Foreskin fibroblast (primary cell): ENCODE measurements at places on chromosomes 7 and 10.

DNA sequence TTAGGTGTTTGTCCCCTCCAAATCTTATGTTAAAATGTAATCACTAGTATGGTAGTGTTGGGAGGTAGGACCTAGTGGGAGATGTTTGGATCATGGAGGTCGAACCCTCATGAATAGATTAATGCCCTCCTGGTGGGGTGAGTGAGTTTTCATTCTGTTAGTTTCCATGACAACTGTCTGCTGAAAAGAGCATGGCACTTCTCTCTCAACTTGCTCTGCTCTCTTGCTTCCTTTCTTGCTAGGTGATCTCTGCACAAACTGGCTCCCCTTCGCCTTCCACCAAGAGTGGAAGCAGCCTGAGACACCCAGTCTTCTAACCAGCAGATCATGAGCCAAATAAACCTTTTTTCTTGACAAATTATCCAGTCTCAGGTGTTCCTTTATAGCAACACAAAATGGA is 853.9 kb downstream of the SORCS1 start:
- DNase-seq = no peak

GRCh38 chr10:125591886-125592285 is 91.1 kb downstream of the TEX36 start:
- no peak for DNase-seq

DNA sequence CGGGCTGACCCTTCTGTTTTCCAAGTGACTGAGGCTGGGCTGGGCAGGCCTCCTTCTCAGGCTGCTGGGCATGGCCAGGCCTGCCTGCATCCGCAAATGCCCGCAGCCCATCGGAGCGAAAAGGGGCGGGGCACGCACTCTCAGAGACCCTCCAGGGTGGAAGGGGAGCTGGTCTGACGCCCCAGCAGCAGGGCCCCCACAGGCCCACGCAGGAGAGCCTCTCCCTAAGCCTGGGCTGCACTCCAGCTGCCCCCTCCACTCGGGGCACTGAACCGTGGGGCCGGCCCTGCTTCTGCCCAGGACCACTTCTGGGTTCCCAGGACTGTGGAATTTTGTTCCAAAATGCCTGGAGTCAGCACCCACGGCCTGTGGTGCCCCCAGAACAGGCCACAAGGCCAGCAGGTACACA is 9.3 kb downstream of the ADAP1 start:
- DNase-seq = no peak

- DNase-seq = no peak
Measured at GRCh38 chr7:78634093-78634492, 819.4 kb downstream of the MAGI2 start.

DNA sequence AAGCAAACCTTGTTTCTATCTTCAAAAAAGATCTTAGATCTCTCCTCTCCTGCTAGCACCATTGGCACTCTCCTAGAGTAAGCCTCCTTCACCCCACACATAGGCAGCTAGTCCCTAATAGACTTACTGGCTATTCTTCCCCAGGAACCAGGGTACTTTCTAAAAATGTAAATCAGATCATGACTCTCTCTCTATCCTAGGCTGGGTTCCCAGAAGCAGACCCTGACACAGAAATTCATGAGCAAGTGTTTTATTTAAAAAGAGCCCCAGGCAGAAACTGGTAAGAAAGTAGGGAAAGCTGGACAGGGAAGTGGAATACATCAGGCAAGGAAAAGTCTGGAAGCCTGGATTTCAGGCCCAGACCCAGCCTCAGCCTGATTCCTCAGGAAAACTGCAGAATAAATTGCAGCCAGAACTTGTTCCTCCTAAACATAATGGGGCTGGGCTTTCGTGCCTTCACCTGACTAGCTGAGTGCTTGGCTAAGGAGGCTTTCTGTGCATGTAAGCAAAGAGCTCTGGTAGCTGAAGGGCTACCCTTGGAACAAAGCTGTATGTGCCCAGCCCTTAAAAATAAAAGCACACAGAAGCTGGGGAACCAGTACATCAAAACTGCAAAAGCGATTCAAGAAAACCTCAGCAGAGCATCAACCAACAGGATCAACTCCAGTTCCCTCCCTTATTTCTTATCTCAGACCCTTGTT is 18.8 kb upstream of the SORBS1 start:
- no peak for DNase-seq

DNA sequence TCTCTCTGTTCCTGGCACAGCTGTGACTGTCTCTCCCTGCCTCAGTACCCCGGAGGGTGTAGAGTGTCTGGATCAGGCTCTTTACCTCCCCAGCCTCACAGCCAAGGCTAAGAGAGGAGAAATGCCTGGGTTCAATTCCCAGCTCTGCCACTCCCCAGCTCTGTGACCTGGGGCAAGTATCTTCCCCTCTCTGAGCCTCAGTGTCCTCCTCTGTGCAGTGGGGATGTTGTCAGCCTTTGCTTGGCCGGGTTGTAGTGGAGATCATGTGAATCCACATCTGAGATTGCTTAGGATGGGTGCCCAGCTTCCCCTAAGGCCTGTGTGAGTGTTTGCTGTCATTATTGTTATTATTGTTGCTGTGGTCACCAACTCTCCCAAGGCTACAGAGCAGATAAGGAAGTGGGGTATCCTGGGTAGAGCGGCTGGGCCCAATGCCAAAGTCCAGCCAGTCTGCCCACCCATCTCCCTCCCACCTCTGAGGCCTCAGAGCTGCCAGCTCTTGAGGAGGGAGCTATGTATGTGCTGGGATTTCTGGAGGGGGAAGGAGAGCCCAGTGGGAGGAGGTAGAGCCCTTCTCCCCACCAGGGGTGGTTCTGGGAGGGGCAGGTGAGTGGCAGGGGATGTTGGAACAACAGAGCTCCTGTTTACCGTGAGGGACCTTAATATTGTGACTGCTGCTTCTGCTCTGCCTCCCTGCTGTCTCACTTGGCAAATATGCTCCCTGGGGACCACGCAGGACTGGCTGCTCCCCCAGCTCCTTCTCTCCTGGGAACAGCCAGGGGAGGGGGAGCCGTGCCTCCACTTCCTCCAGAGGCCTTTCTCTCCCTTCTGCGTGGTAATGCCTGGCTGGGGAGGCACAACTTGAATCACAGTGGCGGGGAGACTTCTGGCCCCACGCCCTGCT is 170.5 kb downstream of the RPS24 start:
- no peak for DNase-seq

DNA sequence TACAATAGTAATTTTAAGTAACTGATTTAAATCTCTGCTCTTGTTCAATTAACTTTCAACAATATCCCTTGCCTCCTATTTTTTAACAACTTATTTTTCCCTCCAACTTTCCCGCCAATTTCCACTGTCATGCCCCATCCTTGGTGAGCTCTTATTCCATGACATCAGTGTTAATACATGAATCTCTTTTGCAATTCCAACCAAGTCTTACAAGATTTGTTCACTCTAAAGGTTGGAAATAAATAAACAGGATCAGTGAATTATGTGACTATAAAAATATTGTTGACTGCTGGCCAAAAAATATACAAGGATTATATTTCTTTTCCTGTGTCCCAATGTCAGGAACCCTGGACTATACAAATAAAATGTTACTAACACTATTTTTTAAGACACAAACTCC is 21.0 kb upstream of the AGMO start:
- DNase-seq = no peak

DNA sequence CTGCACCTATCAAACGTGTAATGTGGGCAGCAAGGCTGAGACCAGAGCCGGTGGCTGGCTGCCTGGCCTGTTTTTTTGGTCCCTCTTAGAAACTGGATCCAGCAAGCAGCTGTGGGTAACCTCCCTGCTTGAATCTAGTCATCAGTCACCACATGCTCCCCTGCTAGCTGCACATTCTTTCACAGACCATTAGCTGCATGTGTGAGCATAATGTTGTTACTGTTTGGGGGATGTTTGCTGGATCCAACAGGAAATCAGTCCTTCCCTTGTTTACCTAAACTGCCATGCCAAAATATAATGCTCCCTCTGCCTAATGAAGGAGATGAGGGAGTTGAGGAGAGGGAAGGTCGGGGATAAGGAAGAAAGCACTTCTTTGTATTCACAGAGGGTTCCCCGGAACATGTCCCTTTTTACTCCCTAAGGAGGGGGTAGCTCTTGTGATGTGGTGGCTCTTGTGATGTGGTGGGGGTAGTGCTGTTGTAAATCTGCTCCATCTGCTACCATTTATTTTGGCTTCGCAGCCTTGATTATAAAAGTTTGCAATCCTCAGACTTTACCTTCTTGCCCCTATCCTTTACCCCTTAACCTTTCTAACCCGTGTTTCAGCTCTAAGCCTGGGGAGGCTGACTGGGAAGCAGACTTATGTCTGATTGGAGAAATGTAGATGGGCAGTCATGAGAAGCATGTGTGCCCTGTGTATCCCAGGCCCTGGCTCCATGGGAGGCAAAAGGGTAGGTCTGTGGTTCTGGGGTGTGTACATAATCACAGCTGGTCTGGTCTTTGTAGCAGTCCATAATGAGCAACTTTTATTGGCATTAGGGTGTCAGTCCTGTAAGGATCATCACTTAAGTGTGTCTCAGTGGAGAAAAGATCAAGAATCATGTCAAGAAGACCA is 20.8 kb downstream of the LOXL4 start:
- peak; percentile 80 for DNase-seq

- no peak for DNase-seq
Measured at GRCh38 chr10:106182542-106182941, 982.0 kb downstream of the SORCS1 start.

DNA sequence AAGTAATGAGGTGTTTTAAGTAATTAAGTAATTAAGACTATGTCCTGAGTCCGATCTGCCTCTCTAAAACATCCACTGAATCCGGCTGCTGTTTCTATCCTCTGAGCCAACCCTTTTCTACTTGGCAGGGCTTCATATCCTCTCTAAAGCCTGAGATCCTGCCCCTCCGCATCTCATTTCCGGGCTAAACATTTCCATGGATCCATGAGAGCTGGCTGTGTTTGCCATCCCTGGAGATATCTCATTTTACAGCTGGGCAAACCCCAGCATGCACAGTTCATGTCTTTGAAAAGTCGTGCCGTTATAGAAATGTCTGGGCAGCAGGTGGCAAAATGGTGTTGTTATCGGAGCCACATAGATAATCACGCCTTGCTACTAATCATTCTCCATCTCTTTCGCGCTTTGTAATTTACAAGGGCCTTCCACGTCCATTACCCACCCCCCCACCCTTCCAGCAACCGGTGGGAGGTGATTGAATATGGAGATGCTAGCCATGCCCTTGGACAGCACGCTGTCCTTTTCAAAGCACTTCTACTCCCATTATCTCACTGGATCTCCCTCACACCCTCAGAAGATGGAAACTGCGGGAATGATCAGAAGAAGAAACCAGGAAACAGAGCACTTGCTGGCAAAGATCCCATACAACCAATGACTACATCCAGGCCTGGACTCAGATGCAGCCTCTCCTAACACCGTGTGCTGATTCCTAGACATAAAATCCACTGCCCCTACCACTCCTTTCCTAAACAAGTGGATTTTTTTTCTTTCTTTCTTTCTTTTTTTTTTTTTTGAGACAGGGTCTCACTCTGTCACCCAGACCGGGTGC is 1189.2 kb downstream of the TYW1 start:
- no peak for DNase-seq

DNA sequence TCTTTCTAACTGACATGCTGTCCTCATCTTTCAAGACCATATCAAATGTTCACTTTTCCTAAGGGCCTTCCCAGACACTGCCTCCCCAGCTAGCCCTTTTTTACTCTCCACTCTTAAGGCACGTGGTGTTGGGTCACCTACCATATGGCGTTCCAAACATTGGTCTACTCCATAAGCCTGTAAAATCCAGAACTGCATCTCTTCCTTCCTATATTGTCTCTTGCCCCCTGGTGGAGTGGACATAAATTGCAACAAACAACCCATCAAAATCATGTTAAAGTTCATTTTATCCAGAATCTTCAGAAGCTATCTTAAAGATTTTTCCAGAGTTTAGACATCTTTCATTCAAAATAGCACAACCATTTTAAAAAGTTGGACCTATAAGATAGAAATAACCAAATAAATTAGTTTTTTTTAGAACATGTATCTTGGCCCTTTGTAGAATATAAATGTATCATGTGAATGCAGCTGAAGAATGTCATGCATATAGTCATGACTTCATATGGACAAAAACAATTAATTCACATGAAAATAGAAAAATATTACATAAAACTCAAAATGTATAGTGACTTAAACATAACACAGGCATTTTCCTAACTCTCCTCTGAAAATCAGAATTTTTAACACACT is 180.6 kb upstream of the CHRM2 start:
- peak; percentile 9 for DNase-seq

DNA sequence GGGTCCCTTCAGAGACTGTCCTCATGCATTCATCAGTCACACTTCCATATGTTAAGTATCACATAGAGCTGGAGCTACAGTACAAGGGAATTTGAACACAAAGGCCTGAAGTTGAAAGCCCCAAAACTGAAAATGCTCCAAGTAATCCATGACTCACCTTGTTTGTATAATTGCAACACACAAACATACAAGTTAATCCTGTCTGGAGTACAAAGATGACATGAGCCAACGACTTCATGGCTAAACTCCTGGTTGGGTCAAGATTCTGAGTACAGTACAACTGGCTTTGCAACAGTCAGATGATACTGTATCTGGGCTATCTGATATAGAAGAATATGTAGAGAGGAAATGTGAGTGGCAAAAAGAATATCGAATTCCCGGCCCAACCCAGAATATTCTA is 73.1 kb upstream of the AASS start:
- DNase-seq = peak; percentile 1

GRCh38 chr10:60828489-60828852 is 50.2 kb downstream of the CDK1 start:
- DNase-seq = no peak

GRCh38 chr10:32256613-32257437 is 90.1 kb downstream of the EPC1 start:
- peak; percentile 36 for DNase-seq

GRCh38 chr10:79399223-79399831 is 46.1 kb downstream of the ZCCHC24 start:
- DNase-seq = peak; percentile 98

- no peak for DNase-seq
Measured at GRCh38 chr7:28433699-28434219, 21.4 kb downstream of the CREB5 start.

GRCh38 chr7:37284805-37285231 is 163.8 kb downstream of the ELMO1 start:
- no peak for DNase-seq

DNA sequence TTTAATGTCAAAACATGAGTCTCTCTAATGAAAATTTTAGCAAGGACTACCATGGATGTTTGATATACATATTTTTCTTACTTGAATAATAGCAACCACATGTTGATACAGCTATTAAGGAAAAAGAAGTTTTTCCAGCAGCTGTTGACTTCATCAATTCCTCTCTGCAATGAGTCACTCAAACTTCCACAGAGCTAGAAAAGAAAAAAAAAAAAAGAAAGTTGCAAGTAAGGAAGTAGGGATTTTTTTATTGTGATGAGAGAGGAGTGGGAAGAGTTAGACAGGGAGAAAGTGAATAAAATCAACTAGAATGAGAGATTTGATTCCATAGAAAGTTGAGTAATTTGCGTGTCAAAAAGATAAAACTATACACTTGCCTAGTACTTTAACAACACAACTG is 46.2 kb downstream of the CAV1 start:
- peak; percentile 85 for DNase-seq

GRCh38 chr10:46524472-46525176 is 31.8 kb downstream of the GPRIN2 start:
- DNase-seq = peak; percentile 36

DNA sequence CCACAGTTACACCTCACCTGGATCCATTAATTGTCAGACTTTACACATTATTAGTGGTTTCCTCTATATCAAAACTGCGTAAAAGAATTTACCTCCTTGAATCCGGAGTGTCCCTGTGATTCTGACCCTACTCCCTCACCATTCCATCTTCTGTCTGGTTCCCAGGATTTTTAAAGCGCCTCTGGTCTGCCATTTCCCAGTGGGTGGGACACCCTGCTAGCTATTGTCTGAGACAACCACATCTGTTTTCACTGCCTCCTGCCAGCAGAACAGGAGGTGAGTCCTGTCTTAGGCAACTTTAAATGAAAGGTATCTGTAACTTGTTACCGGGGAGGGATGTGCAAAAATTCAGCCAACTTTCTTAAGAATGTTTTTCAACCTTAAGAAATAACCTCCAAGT is 2.3 kb downstream of the MACROH2A2 start:
- no peak for DNase-seq
